WERI-Rb-1 (cell line): ENCODE measurements at places on chromosomes 12 and 14.

DNA sequence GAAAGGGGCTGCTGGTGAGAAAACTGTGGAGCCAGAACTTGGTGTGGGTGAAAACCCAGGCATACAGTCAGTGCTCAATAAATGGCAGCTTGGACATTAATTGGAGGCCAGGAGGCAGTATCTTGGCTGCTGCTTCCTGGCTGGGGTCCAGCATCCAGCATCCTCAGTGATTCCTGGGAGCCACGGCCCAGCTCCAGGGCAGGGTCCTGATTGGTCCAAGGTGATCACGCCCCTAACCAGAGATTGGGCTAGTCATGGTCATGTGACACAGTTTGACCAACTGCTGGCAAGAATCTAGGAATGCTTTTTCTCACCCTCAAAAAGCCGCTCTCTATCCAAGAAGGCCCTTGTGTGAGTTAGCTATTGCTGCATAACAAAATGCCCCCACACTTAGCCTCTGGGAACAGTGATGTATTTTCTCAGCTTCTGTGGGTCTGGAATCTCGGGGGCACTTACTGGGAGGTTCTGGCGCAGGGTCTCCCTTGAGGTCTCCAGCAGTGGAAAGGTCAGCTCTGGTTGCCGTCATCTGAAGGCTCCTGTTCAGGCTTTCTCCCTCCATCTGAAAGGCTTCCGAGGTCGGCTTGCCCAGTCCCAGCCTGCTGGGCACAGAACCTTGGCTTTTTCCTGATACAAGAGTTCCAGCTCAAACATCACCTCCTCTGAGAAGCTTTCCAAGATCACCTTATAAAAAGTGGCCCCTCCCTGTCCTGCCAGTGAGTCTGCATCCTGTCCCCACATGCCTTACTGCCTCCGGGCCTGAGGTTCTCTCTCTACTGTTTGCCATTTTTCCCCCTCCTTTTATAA, 119.2 kb upstream of the NCOR2 start:
- no peak for DNase-seq

DNA sequence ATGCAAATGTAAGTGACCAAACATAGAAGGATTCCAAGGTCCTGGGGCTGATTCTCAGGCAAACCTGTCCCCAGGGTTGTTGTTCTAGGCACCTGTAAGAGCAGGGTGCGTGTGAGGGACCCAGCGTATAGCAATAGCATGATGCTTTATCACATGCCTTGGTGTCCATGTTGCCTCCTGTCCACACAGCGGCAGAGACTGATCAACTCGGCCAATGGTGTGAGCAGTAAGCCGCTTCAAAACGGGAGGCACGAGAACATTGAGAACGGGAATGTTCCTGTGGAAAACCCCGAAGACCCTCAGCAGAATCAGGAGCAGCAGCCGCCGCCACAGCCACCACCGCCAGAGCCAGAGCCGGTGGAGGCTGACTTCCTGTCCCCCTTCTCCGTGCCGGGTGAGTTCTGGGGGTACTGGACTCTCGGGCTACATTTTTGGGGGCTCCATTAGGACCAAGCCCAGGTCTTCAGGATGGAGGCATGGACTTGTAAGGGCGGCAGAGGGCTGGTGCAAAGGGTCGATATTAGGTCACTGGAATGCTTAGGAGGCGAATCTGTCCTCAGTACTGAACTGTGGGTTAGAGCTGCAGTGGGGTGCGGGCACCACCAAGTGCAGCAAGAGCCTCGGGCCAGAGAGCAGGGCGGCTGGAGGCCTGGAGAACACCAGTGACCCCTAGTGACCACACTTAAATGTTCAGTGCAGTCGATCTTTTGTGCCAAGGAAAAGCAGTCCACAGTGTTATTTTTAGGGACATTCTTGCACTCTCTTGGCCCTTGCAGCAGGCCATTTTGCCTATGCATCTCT, 57.2 kb upstream of the RIN3 start:
- DNase-seq, result peak; percentile 80

- DNase-seq, result no peak
Observed at GRCh38 chr12:124542021-124542949, 25.1 kb downstream of the NCOR2 start.

DNA sequence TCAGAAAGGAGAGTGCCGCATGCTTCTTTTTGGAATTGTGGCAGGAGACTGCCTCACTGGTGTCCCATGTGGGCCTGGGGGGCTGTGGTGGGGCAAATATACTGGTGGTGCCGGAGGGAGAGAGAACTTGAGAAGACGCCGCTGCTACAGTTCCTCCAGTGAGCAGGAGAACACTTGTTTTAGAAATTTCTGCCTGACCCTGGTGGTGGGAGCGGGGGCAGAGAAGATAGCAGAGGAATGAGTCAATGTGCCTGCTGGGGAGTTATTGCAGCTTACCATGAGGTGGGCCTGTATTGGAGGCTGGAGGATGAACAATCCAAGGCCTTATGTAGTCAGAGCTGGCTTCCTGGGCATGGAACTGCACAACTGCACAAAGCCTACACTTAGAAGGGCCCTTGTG, 211.8 kb downstream of the SNAPC1 start:
- DNase-seq, result no peak

- DNase-seq, result no peak
Observed at GRCh38 chr14:89215531-89215930, 201.5 kb downstream of the FOXN3 start.

DNA sequence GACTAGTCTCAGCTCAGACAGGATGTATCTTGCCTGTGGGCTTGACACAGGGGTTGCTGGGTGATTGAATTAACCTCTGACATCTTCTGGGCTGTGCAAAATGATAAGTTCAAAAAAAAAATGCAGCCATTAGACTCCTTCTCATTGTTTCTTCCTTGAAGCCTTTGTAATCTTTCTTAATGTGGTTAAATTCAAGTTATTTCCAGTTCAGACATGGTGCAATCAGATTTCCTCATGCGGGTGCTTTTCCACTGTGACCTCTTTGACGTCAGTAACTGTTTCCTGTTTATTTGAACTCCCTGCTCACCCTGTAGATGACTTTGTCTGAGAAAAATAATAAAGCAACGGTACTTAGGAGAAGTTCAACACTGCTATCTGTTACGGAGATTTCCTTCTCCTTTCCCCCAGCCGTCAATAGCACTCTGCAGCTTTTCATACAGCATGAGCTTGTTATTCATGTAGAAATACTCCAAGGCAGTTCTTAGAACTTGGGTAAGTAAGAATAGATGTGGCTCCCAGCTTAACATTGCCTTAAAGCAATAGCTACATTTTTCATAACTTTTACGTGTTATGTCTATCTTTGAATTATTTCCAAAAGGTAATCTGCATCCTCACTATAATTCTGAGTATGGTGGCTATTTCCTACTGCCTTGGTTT, 155.5 kb downstream of the PRKCH start:
- DNase-seq, result no peak

DNA sequence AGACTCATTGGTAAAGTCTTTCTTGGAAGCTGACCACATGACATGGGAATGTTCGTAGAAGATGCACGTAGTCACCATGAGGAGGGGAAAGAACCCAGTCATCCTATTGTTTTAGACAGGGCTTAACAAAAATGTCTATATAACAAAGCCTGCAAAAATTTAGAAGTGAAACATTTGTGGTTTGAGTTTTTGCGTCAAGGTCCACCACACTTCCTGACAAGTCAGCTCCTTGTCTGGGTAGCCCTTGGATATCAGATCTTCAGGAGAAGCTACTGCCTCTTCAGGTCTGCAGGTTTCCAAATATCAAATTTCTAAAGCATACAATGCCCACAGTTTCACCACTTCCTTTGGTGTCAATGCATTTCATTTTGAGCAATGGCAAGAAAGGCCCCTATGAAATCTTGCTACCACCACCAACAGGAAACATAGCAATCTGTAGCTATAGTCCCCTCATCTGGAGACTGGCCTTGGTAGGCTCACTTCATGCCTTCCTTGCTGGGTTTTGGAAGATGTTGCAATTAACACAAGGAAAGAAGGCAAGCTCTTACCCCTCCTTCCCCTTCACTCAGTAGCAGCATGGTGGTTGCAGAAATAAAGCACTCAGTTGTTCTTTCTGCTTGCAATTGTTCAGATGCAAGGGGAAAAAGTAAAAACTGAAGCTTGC, 235.2 kb downstream of the PCNX1 start:
- no peak for DNase-seq

DNA sequence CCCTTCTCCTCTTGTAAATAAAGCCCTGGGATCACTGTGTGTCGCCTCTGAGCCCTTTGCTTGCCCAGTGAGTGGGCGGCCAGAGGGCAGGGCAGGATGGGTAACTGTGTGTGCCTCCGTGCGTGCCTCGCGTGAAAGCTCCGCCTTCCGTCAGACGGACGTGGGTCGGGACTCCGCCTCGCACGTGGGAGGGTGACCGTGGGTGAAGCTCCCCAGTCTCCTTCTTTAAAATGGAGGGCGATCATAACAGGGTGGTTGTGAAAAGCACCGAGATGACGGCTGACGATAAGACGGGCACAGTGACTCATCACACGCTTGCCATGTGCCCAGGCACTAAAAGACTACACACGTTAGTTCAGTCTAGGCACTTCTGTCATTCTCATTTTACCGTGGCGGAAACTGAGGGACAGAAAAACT, 9.2 kb downstream of the PHB2 start:
- no peak for DNase-seq

DNA sequence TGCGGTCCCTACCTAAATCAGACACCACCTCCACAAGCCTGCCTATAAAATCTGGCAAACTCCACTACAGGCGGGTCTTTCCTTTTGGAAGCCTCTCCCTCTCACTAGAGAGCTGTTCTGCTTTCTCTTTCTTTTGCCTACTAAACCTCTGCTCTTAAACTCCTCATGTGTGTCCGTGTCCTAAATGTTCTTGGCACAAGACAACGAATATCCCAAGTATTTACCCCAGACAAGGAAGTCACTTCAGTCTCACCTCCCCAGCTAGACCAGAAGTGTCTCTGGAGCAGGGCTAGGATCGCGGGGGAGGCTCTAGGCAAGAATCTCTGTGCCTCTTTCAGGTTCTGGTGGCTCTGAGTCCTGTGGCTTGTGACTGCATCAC, 37.2 kb upstream of the FICD start:
- no peak for DNase-seq

DNA sequence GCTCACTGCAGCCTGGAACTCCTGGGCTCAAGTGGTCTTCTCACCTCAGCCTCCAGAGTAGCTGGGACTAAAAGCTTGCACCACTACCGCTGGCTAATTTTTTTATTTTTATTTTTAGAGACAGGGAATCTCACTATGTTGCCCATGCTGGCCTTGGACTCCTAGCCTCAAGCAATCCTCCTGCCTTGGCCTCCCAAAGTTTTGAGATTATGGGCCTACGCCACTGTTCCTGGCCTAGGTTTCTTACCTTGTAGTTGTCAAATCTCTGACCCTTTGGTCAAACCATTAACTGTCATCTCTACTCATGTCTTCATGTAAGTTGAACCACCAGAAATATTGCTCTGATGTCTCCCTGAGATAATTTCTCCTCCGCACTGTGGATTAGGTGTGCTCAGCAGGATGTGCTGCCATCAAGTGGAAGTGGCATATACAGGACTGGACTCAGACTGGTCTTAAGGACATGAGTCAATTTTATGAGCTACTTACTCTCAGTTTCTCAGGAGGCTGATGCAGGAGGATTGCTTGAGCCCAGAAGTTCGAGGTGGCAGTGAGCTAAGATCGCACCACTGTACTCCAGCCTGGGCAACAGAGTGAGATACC, 28.5 kb downstream of the ACTR6 start:
- peak; percentile 39 for DNase-seq

DNA sequence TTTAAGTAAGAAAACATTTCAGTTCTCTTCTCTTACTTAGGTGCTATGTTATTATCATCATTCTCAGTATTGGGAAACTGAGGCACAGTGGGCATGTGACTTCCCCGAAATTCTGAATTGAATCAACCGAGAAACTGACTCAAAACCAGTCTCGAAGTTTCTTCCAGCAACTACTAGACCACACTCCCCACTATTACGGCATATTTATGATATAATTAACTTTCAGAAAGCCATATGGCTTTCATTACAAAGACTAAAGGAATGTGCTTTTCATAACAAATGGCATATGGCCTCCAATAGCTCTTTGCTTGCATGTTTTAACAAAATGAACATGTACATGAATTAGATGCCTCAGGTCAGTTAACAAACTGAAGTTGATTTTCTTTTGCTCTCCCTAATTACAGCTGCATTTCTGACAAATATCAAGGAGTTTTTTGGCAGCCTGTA, 182.9 kb upstream of the SLC38A2 start:
- no peak for DNase-seq

- DNase-seq, result no peak
Observed at GRCh38 chr14:83356080-83356479, 1822.4 kb upstream of the SEL1L start.

GRCh38 chr12:52514471-52515318, 5.5 kb downstream of the KRT5 start:
- DNase-seq, result no peak

DNA sequence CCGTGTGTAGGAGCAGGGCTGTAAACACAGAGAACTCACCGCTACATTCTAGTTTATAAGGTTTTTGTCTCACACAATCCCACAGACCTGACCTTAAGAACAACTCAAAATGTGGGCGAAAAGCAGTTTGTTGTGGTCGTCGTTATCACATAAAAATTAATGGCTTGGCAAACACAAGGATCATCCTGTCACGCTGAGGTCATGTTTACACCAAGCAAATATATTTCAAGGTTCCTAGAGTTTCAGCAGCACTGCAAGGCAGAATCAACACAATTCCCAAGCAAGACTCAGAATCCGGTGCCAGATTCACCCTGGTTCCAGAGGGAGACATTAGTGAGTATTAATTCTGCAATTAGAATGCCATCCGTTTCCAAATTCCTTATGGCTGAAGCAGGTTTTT, 30.1 kb upstream of the MAP1LC3B2 start:
- no peak for DNase-seq

DNA sequence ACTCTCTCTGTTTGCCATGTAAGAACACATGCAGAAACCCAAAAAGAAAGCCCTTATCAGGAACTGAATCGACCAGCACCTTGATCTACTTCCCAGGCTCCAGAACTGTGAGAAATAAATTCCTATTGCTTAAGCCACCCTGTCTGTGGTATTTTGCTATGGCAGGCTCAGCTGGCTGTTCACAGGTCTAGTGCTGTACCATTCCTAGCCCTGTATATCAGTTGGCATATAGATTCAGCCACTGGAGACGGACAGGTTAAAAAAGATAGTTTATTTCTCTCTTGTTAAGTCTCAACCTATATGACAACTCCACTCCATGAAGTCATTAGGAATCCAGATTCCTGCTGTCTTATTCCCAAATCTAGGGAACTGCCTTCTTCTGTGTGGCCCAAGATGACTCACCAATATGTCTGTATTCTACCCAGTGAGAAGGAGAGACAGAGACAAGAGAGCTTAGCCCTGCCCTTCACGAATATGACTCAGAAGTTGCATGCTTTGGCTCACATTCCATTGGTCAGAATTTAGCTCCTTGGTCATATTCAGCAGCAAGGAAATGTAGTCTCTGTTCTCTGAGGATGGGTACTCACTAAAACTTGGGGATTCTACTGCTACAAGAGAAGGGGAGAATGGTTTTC, 57.0 kb downstream of the PLEKHG7 start:
- DNase-seq, result no peak

GRCh38 chr12:13956060-13956590, 25.3 kb downstream of the GRIN2B start:
- no peak for DNase-seq

DNA sequence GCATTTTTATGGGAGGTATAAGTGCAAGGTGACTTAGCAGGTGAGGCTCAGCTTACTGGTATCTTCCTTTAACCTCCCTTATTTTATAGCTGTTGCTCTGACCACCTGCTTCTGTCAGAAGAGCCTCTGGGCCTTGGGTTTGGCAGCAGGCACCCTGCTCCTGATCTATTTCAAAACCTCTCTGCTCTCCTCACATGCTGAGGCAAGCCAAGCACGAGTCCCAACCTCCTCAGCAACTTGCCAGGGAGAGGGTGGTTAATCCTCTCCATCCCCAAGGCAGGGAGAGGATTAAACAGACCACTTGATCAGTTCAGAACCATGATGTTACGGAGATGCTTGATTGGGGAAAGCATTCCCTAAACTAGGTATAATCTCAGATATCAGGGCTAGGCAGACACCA, 5.4 kb downstream of the PLEKHH1 start:
- DNase-seq, result peak; percentile 59
